Sigmoid colon (tissue), 7 donors: ENCODE measurements at places on chromosomes 11 and 22. TPM values are rescaled to one million over a fixed set of nuclear protein-coding genes. Genes with fewer than 3 reads are reported as not detected.
A peak's percentile ranks its signal among the peaks of the same experiment; 100 is the strongest.

CCDC15 gene
- 0.99 TPM for total RNA-seq

WBP2NL gene
- total RNA-seq, result 0.95 TPM

PLAAT4 gene
- total RNA-seq, result 36.7 TPM

OR10G6 gene
- not detected for total RNA-seq

KRTAP5-1 gene
- not detected for total RNA-seq

UCP2 gene
- total RNA-seq, result 25.5 TPM

MS4A15 gene
- total RNA-seq, result not detected

C11orf87 gene
- not detected for total RNA-seq

NLRP6 gene
- total RNA-seq, result 0.33 TPM

TST gene
- 30.7 TPM for total RNA-seq

JOSD1 gene
- total RNA-seq, result 34.9 TPM

- H3K27me3 ChIP-seq, result no peaks in the 10 kb centered on the region
- no peak overlapping the region for H3K4me3 ChIP-seq
- no peak for DNase-seq
These were observed 23.7 kb downstream of the WBP2NL start for GRCh38 chr22:42022162-42022847.

GRCh38 chr22:30114361-30114760 is 34.1 kb downstream of the HORMAD2 start:
- H3K4me1 ChIP-seq, result no peaks in the 10 kb centered on the region
- no peak overlapping the region for H3K27ac ChIP-seq
- no peak for DNase-seq
- H3K27me3 ChIP-seq, result no peaks in the 10 kb centered on the region

DNA sequence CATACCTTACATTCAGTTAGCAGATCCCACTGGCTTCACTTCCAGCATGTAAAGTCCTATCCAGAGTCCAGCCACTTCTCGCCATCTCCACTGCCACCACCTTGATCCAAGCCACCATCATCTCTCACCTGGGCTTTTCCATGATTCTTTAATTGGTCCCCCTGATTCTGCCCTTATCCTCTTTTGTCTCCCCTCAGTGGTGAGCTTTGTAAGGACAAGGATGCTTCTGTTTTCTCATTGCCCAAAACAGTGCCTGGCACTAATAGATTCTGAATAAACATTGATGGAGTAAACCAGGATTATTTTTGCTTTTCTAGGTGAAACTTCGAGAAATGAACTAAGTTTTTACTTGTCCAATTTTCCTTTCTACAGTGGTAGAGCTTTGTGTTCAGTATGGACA is 4.4 kb downstream of the POLA2 start:
- H3K27me3 ChIP-seq, result no peaks in the 10 kb centered on the region
- DNase-seq, result no peak
- H3K4me1 ChIP-seq, result peaks cover 14% of the 10 kb centered on the region

GRCh38 chr11:61569701-61570100 is 11.2 kb downstream of the SYT7 start:
- DNase-seq, result no peak
- H3K27ac ChIP-seq, result no peak overlapping the region
- H3K4me1 ChIP-seq, result no peaks in the 10 kb centered on the region
- no peaks in the 10 kb centered on the region for H3K36me3 ChIP-seq
- H3K4me3 ChIP-seq, result no peak overlapping the region

GRCh38 chr11:46664612-46665011 is 35.8 kb downstream of the ARHGAP1 start:
- H3K27me3 ChIP-seq, result no peaks in the 10 kb centered on the region
- no peaks in the 10 kb centered on the region for H3K4me1 ChIP-seq
- DNase-seq, result no peak
- H3K27ac ChIP-seq, result peak overlapping the region; percentile 21

- peak; percentile 82 for DNase-seq
- H3K4me1 ChIP-seq, result no peaks in the 10 kb centered on the region
- peak overlapping the region; percentile 54 for H3K27ac ChIP-seq
- no peak overlapping the region for H3K4me3 ChIP-seq
These were observed 87.0 kb upstream of the THY1 start for GRCh38 chr11:119509969-119510401.

- H3K4me1 ChIP-seq, result no peaks in the 10 kb centered on the region
- H3K4me3 ChIP-seq, result no peak overlapping the region
- H3K27me3 ChIP-seq, result no peaks in the 10 kb centered on the region
- no peak overlapping the region for H3K27ac ChIP-seq
These were observed 231.9 kb upstream of the CADM1 start for GRCh38 chr11:115736146-115736545.

DNA sequence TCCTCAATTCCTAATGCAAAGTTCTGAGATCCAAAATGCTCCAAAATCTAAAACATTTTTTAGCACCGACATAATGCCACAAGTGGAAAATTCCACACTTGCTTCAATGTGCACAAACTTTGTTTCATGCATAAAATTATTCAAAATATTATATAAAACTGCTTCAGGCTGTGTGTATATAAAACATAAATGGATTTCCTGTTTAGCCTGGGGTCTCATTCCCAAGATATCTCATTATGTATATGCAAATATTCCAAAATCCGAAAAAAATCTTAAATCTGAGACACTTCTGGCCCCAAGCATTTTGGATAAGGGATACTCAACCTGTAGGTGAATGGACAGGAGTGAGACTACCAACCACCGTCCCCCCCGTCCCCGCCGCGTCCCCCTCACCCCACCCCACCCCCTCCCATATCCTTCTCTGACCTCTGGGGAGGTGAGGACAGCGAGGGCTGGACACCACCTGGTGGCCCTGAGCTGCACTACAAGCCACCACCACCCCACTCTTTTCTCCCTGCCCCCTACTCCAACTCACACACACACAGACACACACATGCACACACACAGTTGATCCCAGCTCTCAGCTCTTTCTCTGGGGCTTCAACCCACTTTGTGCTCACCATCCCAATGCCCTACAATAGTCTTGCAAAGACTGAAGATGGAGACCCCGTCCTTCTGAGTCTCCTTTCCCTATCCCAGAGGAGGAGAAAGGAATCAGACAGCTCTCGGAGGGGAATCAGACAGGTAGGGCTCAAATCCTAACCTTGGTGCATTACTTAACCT is 101.0 kb downstream of the PDE2A start:
- H3K27ac ChIP-seq, result no peak overlapping the region
- H3K4me1 ChIP-seq, result no peaks in the 10 kb centered on the region
- peaks cover 12% of the 10 kb centered on the region for H3K36me3 ChIP-seq
- no peak overlapping the region for H3K4me3 ChIP-seq
- no peak for DNase-seq

DNA sequence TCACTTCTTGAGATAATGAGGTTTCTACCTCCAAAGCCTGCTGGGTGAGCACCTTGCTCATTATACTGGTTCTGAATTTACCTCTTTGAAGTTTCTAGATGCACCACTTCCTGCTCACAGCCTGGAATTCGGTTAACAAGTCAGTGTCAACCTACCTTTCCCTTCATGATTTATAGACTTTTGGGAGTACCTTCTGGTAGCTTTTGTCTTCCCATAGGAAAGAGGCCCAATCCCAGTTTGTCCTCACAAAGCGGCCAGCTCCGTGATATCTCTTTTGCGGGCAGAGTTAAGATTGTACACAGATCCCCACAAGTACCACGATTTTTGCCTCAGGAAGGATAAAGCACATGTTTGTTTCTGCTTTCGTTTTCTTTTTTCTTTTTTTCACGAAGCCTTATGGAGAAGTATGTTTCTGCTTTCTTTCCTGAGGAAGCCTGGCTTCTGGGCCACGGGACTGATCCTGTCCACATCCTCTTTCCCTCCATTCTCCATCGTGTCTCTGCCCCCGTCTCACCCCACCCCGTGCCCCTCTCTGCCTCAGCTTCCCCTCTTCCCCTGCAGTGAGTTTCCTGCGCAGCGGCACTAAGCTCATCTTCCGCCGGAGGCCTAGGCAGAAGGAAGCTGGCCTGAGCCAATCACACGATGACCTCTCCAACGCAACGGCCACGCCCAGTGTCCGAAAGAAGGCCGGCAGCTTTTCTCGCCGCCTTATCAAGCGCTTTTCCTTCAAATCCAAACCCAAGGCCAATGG is 5.7 kb upstream of the HINFP start:
- H3K4me1 ChIP-seq, result peaks cover 5% of the 10 kb centered on the region
- peak overlapping the region; percentile 21 for H3K27ac ChIP-seq
- H3K36me3 ChIP-seq, result peaks cover 7% of the 10 kb centered on the region
- H3K4me3 ChIP-seq, result no peak overlapping the region

- no peaks in the 10 kb centered on the region for H3K36me3 ChIP-seq
- no peak overlapping the region for H3K27ac ChIP-seq
- no peaks in the 10 kb centered on the region for H3K4me1 ChIP-seq
- no peak overlapping the region for H3K4me3 ChIP-seq
These were observed 25.0 kb downstream of the PPFIBP2 start for GRCh38 chr11:7538466-7539454.

DNA sequence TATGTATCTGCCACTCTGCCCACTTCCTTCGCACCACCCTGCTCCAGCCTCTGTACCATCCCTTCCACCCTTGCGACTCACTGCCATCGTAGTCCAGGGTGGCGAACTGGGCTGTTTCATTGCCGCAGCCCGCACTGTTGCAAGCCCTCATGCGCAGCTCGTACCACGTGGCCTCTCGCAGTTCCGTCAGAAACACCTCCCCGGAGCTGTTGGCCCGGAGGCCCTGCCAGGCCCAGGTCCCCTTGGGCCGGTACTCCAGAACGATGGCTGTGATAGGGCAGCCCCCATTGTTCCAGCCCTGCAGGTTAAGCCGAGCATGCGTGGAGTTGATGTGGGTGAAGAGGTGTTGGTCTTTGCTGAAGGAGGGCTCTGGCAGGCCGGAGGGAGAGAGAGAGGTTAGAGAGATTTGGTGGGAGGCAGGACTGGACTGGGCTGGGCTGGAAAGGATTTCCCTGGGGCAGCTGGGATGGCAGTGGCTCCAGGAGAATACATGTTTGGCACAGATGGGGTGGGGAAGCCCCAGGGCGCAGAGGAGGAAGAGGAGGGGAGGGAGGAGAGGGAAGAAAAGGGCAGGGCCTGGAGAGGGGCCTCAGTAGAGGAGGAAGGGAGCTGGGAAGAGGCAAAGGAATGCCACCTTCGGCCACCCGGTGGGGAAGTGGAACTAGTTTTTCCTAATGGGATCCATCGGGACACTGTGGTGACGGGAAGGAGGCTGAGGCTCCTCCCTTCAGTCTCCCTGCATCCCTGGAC is 109.6 kb downstream of the CEP164 start:
- no peak overlapping the region for H3K27ac ChIP-seq
- H3K27me3 ChIP-seq, result no peaks in the 10 kb centered on the region
- no peaks in the 10 kb centered on the region for H3K36me3 ChIP-seq
- no peaks in the 10 kb centered on the region for H3K4me1 ChIP-seq
- DNase-seq, result no peak
